ENCODE measurements at places on chromosomes 5 and 9.
A peak's percentile ranks its signal among the peaks of the same experiment; 100 is the strongest.

DNA sequence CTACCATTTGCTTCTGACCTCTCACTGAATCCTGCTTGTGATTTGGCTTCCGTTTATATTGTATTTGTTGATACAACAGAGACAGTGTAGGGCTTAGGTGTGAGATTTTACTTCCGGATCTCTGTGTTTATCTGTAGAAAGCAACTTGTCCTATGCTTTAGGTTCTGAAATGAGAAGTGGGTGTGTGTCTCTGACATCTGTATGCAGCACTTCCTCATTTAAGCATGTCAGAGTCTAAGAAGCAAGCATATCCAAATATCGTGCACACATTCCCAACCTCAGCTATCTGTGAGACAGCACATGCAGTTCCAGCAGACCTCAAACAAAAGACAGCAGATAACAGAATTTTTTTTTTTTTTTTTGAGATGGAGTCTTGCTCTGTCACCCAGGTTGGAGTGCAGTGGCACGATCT is 16.3 kb downstream of the KLF9 start:
- no peak for DNase-seq

GRCh38 chr5:90598293-90598692 is 39.7 kb downstream of the ADGRV1 start:
- no peak for DNase-seq

DNA sequence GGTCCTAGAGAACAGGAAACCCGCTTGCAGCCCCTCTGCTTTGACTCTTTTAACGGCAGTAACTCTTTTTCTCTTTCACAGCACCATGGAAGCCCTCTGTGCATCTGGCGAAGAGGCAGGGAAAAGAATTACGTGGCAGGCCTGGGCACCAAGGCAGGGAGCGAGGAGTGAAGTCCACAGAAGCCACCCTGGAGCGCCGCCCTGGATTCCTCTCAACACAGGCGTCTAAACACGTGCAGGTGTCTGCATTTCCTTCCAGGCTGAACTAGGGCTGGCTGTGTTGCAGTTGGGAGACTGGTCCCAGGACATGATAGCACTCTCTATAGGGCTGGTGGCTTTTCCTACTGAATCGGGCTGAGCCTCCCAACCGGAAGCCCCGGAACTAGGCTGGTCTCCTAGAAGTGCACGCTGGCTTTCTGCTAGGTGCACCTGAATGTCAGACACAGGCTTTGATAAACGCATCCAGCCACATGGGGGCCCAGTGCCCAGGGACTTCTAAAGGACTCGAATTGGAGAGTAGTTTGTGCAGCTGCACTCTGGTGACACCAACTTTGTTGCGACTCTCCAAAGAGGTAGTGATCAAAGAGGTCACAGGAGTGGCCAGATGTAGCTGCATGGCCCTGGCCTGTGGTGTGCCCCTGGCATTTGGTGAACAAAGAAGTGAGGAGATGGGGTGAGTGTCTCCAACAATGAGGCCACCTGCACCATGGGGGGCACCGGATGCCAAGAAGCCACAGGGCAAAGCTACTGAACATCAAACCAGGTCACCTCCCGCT is 54.5 kb downstream of the AK8 start:
- no peak for DNase-seq

GRCh38 chr9:69376651-69377050 is 51.6 kb downstream of the ENTREP1 start:
- DNase-seq = peak; percentile 85

DNA sequence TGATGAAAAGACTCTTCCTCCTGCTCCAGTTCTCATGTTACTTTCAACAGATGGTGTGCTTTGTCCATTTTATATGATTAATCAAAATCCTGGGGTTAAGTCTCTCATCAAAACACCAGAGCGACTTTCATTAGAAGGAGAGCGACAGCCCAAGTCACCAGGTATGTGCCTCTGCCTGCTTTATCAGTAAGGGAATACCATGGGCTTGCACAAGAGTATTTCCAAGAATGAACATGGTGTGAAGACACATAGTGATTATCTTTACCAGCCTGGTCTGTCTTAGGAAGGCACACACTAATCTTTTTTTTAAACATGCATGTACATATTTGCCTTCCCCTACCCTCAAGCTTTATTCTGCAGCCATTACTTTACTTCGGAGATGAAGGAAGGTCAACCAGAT is 15.2 kb downstream of the NUP214 start:
- DNase-seq = no peak

GRCh38 chr5:67802766-67803165 is 412.8 kb upstream of the PIK3R1 start:
- no peak for DNase-seq

GRCh38 chr5:10578869-10579268 is 15.0 kb downstream of the ANKRD33B start:
- DNase-seq = no peak

All from HT1080 (cell line).